Neural progenitor cell (in vitro differentiated cells): ENCODE measurements at places on chromosomes 12 and 14. TPM values are rescaled to one million over a fixed set of nuclear protein-coding genes. Genes with fewer than 3 reads are reported as not detected.

DNA sequence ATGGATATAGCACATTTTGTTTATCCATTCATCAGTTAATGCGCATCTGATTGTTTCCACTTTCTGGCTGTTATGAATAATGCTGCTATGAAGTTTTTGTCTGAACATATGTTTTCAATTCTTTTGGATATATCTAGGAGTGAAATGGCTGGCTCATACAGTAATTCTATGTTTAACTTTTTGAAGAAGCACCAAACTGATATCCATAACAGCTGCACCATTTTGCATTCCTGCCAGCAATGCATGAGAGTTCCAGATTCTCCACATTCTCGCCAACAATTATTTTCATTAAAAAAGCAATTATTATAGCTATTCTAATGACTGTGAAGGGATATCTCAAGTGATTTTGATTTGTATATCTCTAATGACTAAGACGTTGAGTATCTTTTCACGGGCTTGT lies 89.9 kb upstream of the PPP4R3A start:
- DNase-seq: no peak

FZD10 gene
- total RNA-seq: 0.11 and 0.81 TPM in 2 replicates

- DNase-seq: no peak
Observed at GRCh38 chr14:56046546-56046945, 71.7 kb upstream of the PELI2 start.

GRCh38 chr14:60662982-60663381 lies 13.7 kb upstream of the SIX1 start:
- no peak for DNase-seq

PPM1H gene
- total RNA-seq: 3.5 and 4.6 TPM in 2 replicates
